ENCODE measurements at places on chromosomes 1 and 21. TPM values are rescaled to one million over a fixed set of nuclear protein-coding genes. Genes with fewer than 3 reads are reported as not detected.

Gene CALML6
- total RNA-seq, result 0.17 TPM

Gene ENAH
- 54.3 TPM for total RNA-seq

Gene LHX8
- not detected for total RNA-seq

Gene SPAG17
- not detected for total RNA-seq

Gene UBE2J2
- total RNA-seq, result 34.7 TPM

Gene NUP133
- total RNA-seq, result 26.3 TPM

Gene CFAP298
- 20.8 TPM for total RNA-seq

GRCh38 chr1:219794085-219794743 is 134.1 kb downstream of the SLC30A10 start:
- DNase-seq, result no peak

GRCh38 chr1:115556236-115556635 is 85.5 kb upstream of the VANGL1 start:
- DNase-seq, result no peak

DNA sequence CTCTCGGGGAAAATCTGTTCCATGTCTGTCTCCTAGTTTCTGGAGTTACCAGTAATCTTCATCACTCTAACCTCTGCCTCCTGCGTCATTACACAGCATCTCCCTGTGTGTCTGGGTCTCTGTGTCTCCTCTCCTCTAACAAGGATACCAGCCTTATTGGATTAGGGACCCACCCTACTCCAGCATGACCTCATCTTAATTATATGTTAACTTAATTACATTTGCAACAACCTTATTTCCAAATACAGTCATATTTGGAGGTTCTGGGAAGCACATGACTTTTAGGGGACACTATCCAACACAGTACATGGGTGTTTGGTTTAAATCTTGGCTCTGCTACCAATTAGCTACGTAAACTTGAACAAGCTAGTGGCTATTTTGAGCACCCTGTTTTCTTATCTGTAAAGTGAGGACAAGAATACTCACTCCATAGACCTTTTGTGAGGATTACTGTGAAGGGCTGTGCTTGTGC is 83.9 kb upstream of the SGIP1 start:
- DNase-seq, result peak; percentile 58

GRCh38 chr1:24541711-24542346 is 14.1 kb upstream of the NCMAP start:
- DNase-seq, result no peak

GRCh38 chr21:45906196-45906805 is 75.3 kb upstream of the COL6A1 start:
- DNase-seq, result peak; percentile 27

DNA sequence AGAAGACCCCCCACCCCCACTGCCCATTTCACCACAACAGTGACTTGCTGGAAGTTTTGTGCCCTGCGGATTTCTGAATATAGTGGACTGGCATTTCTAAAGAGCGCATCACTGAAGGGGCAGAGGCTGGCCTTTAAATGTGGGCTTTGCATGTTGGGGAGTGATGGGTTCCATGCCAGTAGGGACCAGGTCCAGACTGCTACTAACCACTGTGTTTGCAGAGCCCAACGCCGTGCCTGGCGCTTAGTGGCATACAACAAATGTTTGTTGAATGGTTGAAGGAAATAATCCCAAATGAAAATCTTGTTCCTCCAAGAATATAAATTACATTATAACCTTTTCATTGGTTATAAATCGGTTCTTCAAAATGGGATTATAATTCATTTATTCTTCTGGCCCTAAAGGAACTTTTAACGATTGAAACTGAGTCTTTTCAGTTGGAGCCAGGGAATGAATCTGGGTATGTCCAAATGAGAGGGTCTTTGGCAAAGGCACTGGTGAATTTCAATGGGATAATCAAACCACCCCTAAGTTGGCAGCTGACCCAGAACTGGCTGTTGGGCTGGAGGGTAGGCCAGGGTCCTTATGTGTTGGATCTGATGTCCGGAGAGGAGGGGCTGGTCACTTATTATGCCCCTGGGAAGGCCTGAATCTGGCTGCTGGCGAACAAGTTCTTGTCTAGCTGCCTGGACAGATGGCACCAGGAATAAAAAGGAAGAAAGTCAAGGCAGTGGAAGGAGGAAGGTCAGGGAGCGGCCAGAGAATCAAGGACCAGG is 13.8 kb upstream of the SDHB start:
- no peak for DNase-seq

DNA sequence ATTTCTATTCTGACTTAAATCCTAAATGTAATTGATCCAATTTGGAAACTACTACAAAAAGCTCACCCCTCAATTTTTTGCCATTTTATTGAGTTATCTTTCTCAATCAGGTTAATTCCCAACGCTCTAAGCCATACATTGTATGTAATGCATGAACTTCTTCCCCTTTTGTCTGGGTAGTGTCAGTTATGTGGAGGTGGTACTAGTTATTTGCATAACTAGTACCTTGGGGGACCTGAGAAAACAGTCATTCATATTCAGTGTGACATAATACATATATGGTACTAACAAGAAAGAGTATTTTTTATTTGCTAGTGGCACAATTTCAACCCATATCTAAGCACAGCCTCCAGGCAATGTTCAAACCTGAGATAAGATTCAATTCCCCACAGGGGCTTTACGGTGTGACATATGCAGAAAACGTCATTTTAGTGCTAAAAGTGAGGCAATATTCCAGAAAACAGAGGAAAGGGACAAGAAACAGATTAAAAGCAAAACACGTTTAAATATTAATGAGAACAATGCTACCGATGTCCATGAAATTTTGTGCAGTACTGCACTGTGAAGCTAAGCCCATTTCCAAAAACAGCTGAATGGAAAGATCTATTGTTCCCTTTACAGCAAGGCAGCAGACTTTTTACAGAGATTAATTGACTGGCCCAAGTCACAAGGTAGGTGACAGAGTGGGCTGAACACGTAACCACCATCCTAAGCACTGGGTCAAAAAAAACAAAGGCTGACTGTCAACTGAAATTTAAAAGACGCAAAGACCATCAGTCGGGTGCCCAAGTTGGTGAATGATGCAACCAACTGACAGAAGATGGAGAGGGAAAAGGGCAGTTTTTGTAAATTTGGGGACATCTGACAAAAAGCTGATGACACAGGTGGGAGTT is 1.4 kb downstream of the HLCS start:
- no peak for DNase-seq

DNA sequence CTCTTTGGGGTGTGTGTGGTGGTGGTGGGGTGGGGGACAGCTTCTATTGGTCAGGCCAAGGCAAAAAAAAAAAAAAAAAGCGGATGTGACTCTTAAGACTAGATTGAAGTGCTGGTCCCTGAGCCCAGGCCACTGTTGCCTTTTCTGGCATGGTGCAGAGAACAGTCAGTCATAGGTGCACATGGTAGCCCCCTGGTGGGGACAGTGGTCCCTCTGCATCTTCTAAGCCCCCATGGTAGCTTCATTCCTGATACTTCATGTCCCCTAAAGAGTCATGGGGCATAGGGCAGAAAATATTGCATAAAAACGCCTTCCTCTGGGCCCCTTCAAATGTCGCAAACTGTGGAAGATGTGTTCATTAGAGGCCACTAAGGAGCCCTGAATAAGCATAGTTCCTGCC is 371.8 kb downstream of the NPHP4 start:
- no peak for DNase-seq

- DNase-seq, result no peak
Observed at GRCh38 chr1:117622726-117623125, 16.9 kb downstream of the TENT5C start.

DNA sequence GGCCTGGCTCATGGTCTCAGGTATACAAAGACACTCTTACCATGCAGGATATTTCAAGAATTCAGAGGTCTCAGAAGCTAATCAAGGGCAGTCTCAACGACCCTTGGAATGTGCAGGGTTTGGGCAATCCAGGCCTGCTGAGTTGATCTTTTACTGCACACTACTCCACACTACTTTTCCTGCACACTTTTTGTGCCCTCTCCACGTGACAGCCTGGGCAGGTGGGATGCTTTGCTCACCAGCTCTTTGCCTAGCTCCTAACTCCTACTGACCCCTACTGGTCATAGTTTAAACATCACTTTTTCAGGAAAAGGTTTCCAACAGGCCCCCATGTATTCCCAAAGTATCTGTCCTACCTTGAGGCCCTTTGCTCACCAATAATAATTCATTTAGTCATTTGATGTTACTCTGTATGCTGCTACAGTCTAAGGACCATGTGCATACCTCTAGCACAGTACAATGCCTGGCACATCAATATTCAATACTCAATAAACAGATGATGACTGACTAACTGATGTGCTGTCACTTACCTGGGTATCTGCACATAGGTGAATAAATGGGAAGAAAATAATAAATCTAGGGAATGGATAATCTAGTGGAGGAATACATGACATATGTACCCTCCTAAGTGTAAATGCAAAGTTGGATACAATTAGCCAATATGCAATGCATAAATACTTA is 9.6 kb downstream of the DUSP23 start:
- DNase-seq, result no peak

DNA sequence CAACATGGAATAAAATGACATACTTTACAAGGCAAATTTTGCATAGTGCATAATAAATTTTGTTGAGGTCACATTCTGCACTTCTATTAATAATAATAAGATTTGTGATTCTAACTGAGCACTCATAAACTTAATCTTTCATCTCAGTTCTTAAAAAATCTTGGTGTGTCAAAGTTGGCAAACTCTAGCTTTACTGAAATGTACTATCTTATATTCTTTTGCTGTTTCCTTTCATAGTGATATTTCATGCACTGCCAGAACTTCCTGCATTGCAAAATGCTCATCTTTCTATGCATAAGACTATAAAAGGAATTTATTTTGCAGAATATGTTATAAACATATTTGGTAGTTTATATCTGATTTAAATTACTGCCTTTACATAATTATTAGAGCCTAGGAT is 797.6 kb downstream of the ADGRL2 start:
- DNase-seq, result no peak

DNA sequence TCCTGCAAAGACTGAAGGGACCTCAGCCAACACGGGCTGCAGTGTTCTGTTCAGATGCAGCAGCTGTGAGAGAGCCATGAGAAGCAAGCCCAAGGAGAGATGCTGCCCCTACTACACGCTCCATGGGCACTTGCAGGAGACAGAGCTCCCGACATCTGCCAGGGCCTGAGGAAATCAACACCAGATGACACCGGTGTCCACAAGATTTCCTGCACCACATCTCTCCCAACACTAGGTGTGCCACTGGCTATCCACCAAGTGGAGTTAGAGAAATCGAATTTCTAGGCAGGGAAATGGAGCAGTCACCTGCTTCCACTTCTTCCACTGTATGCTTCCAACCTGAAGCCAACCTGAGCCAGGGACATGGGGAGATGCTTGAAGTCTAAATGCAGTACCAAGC is 445.3 kb downstream of the RWDD3 start:
- DNase-seq, result no peak

DNA sequence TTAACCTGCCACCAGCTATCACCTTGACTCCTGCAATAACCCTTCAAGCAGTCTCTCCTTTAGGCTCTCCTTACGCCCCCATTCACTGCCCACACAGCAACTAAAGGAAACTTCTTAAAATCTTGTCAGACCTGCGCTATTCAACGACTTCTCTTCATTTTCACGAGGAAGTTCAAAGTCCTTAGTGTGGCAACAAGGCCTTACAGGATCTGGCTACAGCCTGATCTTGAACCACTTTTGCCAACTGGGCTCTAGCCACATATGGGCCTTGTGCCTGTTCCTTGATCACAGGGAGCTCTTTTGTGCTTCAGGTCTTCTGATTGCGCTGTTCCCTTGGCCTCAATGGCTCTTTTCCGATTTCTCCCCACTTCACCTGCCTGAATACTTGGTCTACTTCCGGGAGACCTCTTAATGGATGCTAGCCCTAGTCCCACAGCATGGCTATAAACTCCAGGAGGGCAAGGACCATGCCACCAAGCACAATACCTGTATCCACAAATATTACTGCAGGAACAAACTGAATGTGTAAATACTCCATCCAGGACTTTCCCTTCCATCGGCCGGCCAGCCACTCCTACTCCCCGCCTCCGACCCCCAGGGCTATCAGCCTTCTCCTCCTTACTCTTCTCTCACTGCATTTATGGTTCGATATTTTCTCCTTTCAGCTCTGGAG is 2.3 kb upstream of the CTNNBIP1 start:
- DNase-seq, result no peak

- no peak for DNase-seq
Observed at GRCh38 chr1:207645635-207646081, 725 bp downstream of the CR1L start.

DNA sequence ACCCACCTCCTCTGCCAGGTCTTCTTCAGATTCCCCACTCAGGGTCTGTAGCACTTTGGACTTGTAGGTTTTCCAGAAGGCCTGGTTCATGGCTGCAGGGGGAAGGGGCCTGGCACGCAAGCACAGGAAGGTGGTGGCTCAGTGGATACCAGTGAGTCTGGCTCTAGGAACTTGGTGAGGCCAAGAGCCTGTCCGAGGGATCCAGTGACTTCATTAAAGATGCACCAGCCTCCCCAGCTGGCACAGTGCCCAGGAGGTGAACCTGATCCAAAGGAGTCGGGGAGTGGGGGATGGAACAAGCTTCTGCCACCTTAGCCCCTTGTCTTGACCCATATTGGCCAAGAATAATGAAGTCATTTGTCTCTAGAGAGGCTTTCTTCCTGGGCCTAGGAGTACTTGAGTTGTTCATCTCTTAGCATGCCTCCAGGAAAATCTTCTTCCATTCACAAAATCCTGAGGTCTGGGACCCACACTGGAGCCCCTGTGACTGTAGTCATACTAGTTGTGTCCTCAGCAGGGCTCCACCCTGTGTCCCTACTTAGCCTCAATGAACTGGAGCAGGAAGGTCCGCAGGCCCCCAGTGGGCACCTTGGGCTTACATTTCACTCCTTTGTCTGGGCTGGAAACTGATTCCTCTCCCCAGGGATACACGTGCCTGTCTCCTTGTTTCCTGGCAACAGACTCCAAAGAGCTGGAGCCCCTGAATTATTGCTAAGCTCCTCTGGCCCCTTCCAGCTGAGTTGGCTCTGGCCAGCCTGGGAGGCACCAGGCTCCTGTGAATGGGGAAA is at the start of gene C1orf232:
C1orf232 (minus strand) TSS at position 554 of the 788 bp plus-strand sequence; CDS start at position 90, 464 bp downstream.
- no peak for DNase-seq

DNA sequence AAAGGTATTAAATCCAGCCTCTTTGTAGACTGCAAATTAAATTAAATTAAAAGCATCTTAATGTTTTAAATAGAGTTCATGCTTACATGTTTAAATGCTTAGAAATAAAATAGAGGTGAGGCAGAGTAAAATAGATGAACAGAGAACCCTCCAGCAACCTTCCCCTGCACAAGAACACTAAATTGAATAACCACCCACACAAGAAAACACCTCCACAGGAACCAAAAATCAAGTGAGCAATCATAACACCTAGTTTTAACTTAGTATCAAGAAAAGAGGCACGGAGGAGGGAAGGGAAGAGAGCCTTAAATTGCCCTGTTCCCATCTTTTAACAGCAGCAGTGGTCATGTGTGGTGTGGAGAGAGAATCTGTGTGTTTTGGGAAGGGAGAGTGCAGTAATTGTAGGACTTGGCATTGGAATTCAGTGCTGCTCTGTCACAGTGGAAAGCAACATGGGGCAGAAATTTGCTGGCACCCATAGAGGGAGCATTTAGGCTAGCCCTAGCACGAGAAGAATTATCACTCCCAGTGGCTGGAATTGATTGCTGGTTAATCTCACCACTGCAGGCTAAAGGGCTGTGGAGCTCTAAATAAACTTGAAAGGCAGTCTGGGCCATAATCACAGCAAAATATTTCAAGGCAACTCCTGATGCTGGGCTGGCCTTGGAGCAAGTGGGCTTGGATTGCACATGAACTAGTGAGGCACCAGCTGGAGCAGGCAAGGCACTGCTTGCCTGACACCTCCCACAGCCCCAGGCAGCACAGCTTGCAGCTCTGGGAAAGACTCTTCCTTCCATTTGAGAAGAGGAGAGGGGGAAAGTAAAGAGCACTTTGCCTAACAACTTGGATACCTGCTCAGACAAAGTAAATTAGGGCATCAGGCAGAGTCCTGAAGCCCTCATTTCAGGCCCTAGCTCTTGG is 1478.8 kb downstream of the NCAM2 start:
- no peak for DNase-seq

- no peak for DNase-seq
Observed at GRCh38 chr1:201740670-201741111, 88.3 kb upstream of the IPO9 start.
